Small intestine (tissue), 16 donors: ENCODE measurements at places on chromosomes 12 and 14. TPM values are rescaled to one million over a fixed set of nuclear protein-coding genes. Genes with fewer than 3 reads are reported as not detected.
A peak's percentile ranks its signal among the peaks of the same experiment; 100 is the strongest.

PKP2 gene
- polyA plus RNA-seq = 14.3 TPM

DNA sequence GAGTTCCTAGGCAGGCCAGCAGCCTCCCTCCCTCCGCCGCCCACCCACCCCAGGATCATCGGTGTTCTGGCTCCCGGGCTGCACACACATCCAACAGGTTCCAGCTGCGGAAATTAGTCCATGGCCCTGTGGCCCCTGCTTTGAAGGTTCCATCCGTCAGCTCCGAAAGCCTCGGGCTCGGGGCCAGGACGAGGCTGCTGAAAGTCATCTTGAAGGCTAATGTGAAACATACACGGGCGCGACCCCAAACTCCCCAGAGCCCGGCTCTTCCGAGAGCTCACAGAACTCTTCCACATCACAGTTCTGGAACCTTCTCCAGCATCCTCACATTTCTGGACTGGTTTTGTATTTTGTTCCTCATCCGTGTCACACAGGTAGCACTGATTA, 19.8 kb downstream of the KDM2B start:
- no peak for DNase-seq

CAMKK2 gene
- polyA plus RNA-seq = 34.5 TPM

DNA sequence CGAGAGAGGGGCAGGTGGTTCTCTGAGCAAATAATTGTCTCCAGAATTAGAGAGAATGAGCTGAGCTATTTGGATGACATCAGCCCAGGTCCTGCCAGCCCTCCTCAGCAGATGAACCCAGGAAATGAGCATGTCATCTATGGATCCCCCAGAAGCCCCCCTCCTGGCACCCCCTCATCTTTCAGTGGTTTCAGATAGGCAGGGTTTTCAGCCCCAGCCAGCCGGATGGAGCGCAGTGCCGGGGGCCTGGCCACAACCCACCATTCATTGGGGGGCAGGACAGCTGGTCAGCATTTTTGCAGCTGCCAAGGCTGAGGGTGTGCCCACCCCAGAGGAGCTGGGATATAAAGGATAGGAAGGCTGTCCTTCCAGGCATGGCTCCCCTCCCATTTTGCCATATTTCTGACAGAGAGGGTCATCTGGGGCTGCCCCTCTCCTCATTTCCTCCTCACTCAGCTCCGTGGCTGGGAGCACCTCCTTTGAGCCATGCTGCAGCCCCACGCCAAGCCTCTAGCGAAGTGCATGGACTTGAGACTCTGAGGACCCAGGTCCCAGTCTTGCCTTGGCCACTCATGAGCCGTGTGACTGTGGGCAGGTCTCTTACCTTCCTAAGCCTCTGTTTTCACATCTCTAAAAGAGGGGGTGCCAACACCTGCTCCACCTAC, 6.0 kb upstream of the KRT71 start:
- DNase-seq = no peak

PAPLN gene
- polyA plus RNA-seq = 59.2 TPM

ABCC9 gene
- under 0.01 TPM for polyA plus RNA-seq

DNA sequence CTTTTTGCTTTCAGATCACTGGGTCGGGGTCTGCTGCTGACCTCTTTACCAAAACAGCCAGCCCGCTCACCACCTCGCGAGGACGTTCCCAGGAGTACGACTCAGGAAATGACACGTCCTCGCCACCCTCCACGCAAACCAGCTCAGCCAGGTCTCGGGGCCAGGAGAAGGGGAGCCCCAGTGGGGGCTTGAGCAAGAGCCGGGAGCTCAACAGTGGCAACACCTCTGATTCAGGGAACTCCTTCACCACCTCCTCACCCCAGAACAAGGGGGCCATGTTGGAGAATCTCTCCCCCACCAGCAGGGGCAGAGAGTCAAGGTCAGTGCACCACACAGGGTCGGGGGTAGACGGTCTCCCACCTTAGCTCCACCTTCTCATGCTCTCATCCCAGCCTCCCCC, 33.4 kb upstream of the HSPB8 start:
- DNase-seq = no peak

- no peak for DNase-seq
Observed at GRCh38 chr14:28671425-28671824, 95.2 kb upstream of the FOXG1 start.

DNA sequence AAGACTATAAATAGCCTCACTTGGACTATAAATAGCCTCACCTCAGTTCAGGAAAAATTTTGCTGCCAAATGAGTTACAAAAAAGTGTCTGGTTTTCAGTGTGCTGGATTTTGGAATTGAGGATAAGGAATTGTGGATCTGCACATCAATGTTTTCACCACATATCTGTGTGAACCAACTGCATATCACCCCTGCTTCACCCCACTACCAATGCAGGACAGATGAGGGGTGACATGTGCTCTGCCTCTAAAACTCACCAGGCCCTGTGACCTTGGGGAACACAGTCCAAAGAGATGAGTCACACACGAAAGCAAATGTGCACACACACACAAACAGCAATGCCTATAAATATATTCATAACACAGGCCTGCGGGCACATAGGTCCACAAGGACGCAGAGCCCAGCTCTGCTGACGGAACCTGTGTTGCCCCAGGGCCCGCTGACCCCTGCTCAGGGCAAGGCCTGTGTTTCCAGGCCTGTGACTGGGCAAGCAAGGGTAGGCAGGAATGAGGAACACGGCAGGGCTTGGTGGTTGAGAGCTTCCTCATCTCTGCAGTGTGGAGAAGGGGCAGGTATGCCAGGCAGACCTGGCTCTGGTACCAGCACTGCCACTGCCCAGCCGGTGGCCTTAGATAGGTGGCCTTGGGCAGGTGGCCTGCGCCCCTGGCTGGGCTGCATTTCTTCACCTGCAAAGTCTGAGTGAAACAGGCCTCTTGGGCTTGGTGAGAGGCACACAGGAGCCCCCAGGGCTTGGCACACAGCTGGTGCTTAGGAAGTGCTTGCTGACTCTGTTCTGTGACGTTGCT, 82.4 kb downstream of the ARL6IP4 start:
- peak; percentile 73 for DNase-seq

- DNase-seq = peak; percentile 36
Observed at GRCh38 chr14:34554540-34555250, 15.2 kb upstream of the EAPP start.

GRCh38 chr12:10094646-10095395, 4.0 kb downstream of the CLEC1A start:
- DNase-seq = no peak

GRCh38 chr12:43060742-43061141, 471.2 kb upstream of the PRICKLE1 start:
- DNase-seq = no peak

OSBPL8 gene
- 5.1 TPM for polyA plus RNA-seq

DNA sequence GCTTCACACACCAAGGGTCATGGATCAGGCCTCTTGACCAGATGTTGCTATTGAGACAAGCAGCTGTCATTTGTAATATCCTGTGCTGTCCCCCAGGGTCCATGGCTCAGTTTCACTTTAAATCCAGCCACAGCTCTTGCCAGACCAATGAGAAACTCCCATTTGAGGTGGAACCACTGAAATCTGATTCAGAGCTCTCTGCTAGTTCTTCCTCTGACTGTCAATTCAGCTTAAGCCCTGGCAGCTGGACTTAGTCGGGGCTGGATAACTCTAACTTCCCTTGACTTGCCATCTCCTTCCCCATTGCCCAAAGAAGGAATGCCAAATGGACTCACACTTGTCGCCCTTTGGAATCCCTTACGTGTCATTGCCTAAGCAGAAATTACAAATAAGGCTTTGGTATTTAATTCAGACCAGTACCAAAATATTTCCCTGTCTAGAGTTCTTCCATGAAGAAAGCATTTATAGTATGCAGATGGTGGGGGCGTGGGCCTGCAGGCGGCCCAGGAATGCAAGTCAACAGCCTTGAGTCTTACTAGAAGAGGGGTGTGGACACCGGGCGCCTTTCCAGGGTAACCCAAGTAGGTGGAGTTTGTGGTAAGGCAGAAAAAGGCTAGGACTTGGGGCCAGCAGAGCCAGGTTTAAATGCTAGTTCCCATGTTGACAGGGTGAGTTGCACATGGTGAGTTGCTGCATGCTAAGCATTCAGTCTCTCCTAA, 96.9 kb upstream of the TMPO start:
- peak; percentile 67 for DNase-seq

CCDC198 gene
- polyA plus RNA-seq = 90.1 TPM

DNA sequence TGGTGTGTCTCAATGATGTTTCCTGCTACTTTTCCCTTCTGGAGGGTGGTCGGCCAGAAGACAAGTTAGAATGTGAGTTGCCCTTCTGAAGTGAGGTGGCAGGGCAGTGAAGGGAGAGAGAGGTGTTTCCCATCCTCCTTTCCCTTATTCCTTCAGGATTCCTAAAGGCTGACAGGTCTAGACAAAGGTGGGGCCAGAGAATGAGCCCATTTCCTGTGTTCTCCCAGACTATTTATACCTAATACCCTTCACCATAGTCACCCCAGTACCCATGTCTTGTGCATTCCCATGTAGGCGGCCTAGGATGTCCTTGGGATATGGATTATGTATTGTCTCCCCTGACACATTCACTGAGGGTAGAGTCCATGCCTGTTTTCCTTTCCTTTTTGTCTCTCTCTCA, 7.0 kb downstream of the DGKA start:
- DNase-seq = no peak

GRCh38 chr14:90816681-90817436, 629 bp upstream of the TTC7B start:
- DNase-seq = no peak

PLEKHG3 gene
- polyA plus RNA-seq = 47.0 TPM

SLC25A21 gene
- polyA plus RNA-seq = 1.2 TPM

GRCh38 chr12:65189028-65189718, 19.8 kb downstream of the LEMD3 start:
- DNase-seq = no peak

GRCh38 chr12:65596514-65597091, 227.7 kb upstream of the HMGA2 start:
- DNase-seq = no peak

SLC7A7 gene
- polyA plus RNA-seq = 52.9 TPM

- DNase-seq = no peak
Observed at GRCh38 chr14:104091927-104092771, 6.6 kb downstream of the ASPG start.

TRPV4 gene
- polyA plus RNA-seq = not detected

DNA sequence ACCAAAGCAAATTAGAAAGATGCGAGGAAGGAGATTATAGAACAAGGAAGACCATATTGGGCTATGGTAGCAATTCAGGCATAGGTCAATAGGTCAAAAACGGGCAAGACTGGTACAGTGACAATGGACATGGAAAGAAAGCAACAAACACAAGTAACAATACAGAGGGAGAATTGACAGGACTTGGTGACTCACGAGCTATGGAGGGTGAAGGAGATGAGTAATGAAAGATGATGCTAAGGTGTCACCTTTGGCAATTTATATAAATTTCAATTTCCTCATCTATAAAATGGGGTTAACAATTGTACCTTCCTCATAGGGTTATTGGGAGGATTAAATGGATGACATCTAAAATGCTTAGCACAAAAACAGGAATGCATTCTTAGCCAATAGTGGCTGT, 15.1 kb upstream of the DUSP16 start:
- no peak for DNase-seq

ZCCHC8 gene
- 14.6 TPM for polyA plus RNA-seq

- DNase-seq = no peak
Observed at GRCh38 chr14:58805057-58805456, 167.3 kb downstream of the DACT1 start.

- peak; percentile 34 for DNase-seq
Observed at GRCh38 chr12:113154351-113154973, 4.9 kb downstream of the CFAP73 start.

LMO3 gene
- 0.67 TPM for polyA plus RNA-seq

NID2 gene
- 18.2 TPM for polyA plus RNA-seq

DNA sequence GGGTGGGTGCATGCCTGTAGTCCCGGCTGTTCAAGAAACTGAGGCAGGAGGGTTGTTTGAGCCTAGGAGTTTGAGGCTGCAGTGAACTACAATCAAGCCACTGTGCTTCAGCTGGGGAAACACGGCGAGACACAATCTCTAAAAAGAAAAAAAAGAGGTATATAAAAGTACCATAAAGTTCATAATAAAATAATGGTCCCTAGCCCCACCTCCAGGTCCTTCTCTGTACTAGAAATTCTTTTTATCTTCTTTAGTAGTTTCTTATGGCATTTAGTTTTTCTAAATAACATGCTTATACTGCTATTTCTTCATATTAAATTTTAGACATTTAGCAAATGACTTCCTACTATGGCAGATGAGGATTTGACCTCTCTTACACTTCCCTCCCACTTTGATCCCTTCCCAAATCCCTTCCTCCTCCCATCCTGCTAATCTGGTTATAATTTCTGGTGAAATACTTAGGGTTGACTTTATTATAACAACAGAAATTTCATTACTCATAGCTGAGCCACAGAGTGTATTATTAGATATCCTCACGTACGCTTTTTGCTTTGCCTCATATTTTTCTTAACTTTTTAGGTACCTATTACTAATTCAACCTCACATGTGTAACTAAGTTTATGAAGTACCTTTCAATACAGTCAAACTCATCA, 94.7 kb downstream of the SLC41A2 start:
- no peak for DNase-seq

- DNase-seq = no peak
Observed at GRCh38 chr12:111605911-111606766, 7.0 kb upstream of the ATXN2 start.

TOMM20L gene
- not detected for polyA plus RNA-seq

GRCh38 chr12:21346542-21347205, 12.0 kb upstream of the SLCO1A2 start:
- DNase-seq = no peak

DNA sequence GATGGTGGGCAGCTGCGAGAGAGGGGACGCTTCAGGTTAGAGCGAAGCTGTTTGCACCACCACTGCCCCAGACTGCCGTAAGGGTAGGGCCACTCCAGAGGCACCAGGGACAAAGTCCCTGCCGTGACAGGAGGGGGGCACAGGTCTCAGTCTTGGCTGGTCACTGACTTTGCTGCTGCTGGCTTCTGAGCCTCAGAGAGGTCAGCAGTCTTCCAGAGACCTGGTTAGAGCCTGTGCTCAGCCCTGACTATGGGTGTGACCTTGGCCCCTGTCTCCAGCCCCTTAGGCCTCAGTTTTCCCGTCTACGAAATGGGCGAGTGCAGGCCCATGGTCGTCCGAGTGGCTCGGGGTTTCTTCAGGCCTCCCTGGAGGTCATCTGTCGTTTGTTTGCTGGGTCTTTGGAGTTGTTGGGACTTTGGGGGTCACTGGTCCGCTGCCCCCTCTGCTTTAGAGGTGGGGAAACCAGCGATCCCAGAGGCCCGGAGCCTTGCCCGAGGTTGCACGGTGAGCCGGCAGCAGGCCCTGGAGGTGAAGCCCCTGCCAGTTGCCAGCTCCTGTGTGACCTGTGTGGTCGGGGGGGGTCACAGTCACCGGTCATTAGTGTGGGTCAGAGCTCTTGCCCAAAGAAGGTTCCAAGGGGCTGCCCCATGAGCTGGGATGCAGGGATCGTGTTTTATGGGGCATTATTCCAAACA, 15.3 kb downstream of the MEG3 start:
- no peak for DNase-seq

DNA sequence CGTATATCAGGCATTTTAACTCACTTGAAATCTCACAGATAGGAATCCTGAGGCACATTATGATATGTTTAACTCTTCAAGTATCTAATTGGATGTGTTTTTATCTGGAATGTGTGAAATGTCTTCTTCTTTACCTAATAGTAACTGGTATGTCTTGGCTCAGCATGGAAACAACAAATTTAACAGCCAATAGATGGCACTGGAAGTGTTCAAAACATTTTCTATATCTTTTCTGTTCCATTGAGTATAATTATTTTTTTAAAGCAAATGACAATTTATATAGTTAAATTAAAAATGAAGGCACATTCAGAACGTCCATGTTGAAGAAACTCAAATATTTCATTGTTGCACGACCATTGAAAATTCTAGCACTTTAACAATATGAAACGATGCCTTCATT, 164.6 kb upstream of the SLC16A7 start:
- DNase-seq = no peak

GRCh38 chr12:18141048-18141982, 51.3 kb upstream of the RERGL start:
- peak; percentile 76 for DNase-seq

- no peak for DNase-seq
Observed at GRCh38 chr12:47781479-47782371, 8.7 kb downstream of the SLC48A1 start.
